ENCODE measurements at places on chromosomes 12 and 14.

DNA sequence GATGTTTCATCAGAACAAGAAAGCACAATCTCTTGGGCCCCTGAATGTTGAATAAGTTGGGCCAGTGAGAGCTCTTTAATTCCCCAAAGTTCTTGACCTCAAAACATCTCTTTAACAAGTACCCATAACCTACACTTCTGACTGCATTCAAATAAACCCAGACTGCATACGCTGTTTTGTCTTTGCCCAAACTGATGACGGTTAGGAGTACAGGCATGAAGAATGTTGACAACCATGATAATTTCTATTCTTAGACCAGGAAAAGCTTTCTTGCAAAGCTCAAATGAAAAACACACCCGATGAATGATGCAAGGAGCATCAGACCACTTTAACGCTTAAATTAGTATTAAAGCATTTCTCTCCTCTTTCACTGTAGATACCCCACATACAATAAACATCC, 11.7 kb upstream of the RAB3IP start:
- no peak overlapping the region for H3K27ac ChIP-seq
- H3K4me3 ChIP-seq = no peak overlapping the region
- no peak for DNase-seq
- H3K36me3 ChIP-seq = no peaks in the 10 kb centered on the region
- H3K27me3 ChIP-seq = peaks cover 2% of the 10 kb centered on the region

DNA sequence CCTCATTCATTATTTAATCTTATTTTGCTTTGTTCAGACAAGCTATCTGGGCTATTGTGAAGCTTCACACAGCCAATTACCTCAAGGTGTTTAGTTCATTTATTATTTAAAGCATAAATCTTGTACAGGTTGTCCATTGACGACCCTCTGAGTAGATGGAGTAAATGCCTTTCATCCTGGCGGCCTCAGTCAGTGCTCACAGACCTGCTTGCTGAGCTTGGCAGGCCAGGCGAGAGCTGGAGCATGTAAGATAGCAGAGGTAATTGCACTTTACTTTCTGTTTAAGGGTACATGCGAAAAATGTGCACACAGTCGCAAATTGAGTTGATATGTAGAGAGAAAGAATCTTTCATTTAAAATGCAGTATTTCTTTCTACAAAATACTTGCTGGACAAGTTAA, 224.4 kb downstream of the NPAS3 start:
- no peak overlapping the region for H3K4me3 ChIP-seq
- no peak for DNase-seq
- H3K27ac ChIP-seq = no peak overlapping the region
- no peaks in the 10 kb centered on the region for H3K27me3 ChIP-seq

- H3K27me3 ChIP-seq = peaks cover 38% of the 10 kb centered on the region
- no peak for DNase-seq
- H3K36me3 ChIP-seq = no peaks in the 10 kb centered on the region
- H3K4me1 ChIP-seq = peaks cover 3% of the 10 kb centered on the region
These were observed 89.5 kb upstream of the BCL2L14 start for GRCh38 chr12:11981121-11981733.

DNA sequence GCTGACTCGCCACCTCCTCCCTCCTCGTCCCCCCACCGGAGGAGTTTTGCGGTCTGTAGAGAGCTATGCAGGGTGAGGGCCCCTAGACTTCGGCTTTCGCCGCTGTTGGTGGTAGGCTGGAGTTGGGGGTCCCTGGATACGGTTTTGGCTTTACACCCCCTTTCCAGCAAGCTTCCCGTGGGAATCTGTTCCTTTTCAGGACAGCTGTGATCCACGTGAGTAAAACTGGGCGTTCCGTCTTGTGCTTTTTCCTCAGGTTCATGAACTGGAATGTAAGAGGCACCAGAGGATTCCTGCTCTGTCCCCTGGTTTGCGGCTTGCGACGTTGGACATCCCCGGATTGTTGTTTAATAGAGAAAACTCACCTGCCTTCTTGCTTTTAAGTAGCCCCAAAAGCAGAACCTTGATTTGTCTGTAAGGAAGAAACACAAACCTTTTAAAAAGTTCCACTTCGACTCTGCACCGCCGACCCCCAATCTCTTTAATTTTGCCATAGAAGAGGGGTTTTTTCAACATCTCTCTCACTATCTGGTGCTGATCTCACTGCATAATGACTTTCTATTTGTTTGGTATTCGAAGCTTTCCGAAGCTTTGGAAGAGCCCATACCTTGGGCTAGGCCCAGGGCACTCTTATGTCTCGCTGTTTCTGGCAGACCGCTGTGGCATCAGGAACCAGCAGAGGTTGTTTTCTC, 490 bp downstream of the PRORP start:
- peaks cover 5% of the 10 kb centered on the region for H3K4me1 ChIP-seq
- peaks cover 6% of the 10 kb centered on the region for H3K36me3 ChIP-seq
- peak overlapping the region; percentile 92 for H3K27ac ChIP-seq
- H3K4me3 ChIP-seq = peak overlapping the region; percentile 82

DNA sequence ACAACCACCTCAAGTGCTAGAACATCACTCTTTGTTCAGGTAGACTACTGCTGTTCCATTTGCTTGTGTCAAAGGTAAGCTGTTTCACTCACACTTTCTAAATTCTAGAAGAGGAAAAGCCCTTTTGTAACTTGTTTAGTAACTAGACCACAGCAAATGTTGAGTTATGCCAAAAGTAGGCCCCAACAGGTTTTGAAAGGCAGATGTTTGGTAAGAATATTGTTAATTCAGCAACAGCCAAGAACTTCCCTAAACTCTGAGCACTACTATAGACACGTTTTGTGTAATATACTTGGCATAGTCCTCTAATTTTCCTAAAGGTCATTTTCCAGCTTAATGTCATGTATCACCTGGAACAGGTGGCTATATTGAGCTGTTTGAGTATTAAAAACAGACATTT, 79.0 kb downstream of the DCAF5 start:
- no peak overlapping the region for H3K27ac ChIP-seq
- H3K27me3 ChIP-seq = no peaks in the 10 kb centered on the region
- no peak overlapping the region for H3K4me3 ChIP-seq
- H3K4me1 ChIP-seq = peaks cover 14% of the 10 kb centered on the region

- no peaks in the 10 kb centered on the region for H3K36me3 ChIP-seq
These were observed 693.0 kb downstream of the LRFN5 start for GRCh38 chr14:42299692-42300091.

GRCh38 chr14:34424488-34424887, 37.6 kb downstream of the SPTSSA start:
- H3K4me1 ChIP-seq = no peaks in the 10 kb centered on the region
- no peak for DNase-seq
- H3K27ac ChIP-seq = no peak overlapping the region
- H3K4me3 ChIP-seq = no peak overlapping the region

GRCh38 chr14:50631408-50631821, 36.7 kb downstream of the SAV1 start:
- H3K27me3 ChIP-seq = no peaks in the 10 kb centered on the region
- no peaks in the 10 kb centered on the region for H3K4me1 ChIP-seq
- no peak overlapping the region for H3K4me3 ChIP-seq

DNA sequence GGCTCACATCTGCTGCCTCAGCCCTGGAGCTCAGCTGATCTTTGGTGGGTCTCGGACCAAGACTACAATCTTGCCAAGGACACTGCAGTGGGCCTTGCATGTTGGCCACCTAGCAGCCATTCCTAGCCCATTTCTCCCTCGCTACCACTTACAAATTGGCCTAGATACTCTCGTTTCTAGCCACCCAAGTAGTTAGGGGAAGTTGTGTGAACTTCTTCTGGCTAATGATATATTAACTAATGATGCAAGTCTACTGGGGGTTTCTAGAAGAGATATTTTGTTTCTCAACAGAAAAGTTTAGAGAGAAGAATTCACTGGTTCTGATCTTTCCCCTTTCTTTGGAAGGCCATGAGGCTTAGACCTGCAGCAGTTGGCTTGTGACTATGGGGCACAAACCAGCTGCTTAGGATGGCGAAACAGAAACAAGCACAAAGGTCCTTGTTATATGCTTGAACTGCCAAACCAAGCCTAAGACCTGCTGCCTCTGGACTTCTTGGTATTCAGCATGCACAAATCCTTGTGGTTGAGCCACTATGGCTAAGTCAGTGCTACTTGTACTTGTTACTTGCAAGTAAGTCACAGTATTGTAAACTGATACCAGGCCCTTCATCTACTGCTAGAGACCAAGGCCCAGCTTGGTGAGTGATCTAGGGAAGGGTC, 30.5 kb upstream of the GPATCH2L start:
- H3K36me3 ChIP-seq = no peaks in the 10 kb centered on the region
- no peaks in the 10 kb centered on the region for H3K4me1 ChIP-seq
- H3K4me3 ChIP-seq = no peak overlapping the region

DNA sequence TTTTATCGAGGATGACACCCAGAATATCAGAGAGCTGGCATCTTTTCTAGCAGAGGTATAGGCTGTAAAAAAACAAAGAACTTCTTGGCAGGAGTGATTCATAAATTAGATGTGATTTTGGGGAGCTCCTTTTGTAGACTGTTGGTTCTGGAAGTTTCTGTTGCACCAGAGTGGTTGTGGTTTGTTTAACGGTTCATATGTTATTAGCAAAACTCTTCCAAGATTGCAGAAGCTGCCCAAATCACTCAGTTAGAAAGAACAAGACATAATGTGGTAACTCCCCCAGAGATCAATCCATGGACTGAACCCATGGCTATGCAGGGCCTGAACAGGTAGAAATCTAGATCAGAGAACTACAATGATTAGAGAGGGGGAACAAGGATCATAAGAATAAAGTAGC, 6.7 kb upstream of the RNASE10 start:
- H3K4me1 ChIP-seq = no peaks in the 10 kb centered on the region
- H3K27ac ChIP-seq = no peak overlapping the region
- no peak for DNase-seq
- H3K4me3 ChIP-seq = no peak overlapping the region
- H3K36me3 ChIP-seq = no peaks in the 10 kb centered on the region

GRCh38 chr12:13211859-13212664, 15.5 kb downstream of the EMP1 start:
- H3K36me3 ChIP-seq = peaks cover 34% of the 10 kb centered on the region
- H3K27me3 ChIP-seq = no peaks in the 10 kb centered on the region
- H3K27ac ChIP-seq = no peak overlapping the region
- no peak overlapping the region for H3K4me3 ChIP-seq
- H3K4me1 ChIP-seq = peaks cover 22% of the 10 kb centered on the region

DNA sequence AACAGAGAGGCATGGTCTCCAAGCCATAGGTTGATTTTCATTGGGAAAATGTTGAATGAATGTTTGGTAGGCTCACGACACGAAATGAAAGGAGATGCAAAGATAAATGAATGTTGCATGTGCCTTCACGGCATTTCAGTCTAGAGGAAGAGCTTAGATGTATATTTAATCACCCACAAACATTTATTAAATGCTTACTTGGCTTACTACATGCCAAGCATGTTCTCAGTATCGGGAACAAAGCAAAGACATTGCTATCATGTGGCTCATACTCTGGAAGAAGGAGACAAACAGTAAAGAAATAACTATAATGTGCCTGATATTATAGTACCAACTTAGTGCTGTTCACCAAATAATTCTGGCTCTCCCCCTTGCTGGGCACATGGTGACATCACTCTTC, 133.5 kb downstream of the LLPH start:
- DNase-seq = peak; percentile 28
- H3K4me1 ChIP-seq = peaks cover 7% of the 10 kb centered on the region
- peaks cover 3% of the 10 kb centered on the region for H3K27me3 ChIP-seq
- no peak overlapping the region for H3K27ac ChIP-seq
- H3K36me3 ChIP-seq = no peaks in the 10 kb centered on the region

DNA sequence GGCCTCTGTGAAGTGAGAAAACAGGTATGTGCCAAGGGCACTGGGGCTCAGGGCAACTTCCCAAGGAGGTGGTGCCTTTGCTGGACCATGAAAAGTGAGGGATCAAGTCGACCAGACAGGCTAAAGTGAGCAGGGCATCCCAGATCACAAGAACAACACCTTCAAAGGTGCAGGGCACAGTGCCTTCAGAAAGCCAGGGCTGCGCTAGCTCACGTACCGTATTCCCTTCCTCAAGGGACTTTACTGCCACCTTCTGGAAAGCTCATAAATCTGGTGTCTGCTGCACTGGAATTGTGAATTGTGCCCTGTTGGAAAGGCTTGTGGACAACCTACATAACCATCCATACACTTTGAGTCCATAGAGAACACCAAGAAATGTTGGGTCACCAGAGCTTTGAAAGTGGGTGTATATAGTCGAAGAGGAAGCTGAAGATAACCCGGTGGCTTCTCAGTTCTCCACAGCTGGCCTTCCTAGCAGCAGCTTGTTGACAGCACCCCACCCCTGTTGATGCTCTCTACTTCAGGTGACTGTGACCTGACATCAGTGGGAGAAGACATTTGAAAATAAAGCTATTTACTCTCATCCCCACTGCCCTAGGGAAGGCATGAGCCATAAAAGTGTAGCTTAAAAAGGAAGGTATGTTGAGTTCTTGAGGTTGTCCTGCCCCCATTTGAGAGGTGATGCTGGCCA, 24.5 kb downstream of the FIGNL2 start:
- no peaks in the 10 kb centered on the region for H3K27me3 ChIP-seq
- peak; percentile 73 for DNase-seq
- no peak overlapping the region for H3K4me3 ChIP-seq
- H3K27ac ChIP-seq = no peak overlapping the region

DNA sequence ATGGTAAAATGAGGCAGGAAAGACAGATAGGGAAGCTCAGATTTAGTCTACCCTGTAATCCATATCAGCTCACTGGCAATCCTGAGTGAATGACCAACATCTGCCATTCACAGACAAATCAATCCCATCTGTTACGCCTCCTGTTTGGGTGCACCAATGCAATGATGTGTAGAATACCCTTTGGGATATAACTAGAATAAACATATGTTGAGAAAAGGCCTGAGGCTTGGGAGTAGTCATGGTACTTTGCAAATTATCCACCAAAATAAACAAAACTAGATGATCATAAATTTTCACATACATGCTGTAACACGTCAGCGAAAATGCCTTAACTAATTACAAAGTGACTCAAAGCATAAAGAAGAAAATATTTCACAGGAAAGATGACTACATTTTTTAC, 78.8 kb downstream of the KCNC2 start:
- DNase-seq = no peak
- no peaks in the 10 kb centered on the region for H3K27me3 ChIP-seq
- H3K27ac ChIP-seq = no peak overlapping the region
- H3K4me3 ChIP-seq = no peak overlapping the region
- H3K4me1 ChIP-seq = no peaks in the 10 kb centered on the region

GRCh38 chr12:71938728-71939385, at the start of gene TPH2:
Gene TPH2, plus strand, starts transcription at chr12:71938845. Its CDS starts 142 bp downstream, at chr12:71938987.
- no peaks in the 10 kb centered on the region for H3K36me3 ChIP-seq
- peak; percentile 68 for DNase-seq
- H3K4me3 ChIP-seq = no peak within 1 kb of the TSS
- no peaks in the 10 kb centered on the region for H3K27me3 ChIP-seq

DNA sequence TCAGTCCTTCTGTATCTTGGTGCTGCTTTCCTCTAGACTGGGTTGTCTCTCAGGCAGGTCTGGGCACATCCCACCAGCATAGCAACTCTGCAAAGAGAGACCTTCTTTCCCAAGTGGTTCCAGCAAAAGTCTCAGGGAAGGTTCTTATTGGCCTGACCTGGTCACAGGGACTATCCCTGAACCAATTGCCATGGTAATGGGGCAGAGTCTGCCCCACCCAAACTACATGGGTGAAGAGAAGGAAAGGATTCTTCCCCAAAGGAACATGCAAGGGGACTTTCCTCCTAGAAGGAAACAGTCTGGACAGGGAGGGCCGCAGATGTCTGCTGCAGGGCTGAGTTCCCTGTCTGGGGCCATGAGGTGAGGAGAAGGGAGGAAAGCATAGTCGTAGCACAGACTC, 122.2 kb upstream of the NCOR2 start:
- peaks cover 22% of the 10 kb centered on the region for H3K4me1 ChIP-seq
- no peaks in the 10 kb centered on the region for H3K36me3 ChIP-seq
- DNase-seq = no peak
- no peak overlapping the region for H3K4me3 ChIP-seq
- no peaks in the 10 kb centered on the region for H3K27me3 ChIP-seq

GRCh38 chr14:67031920-67032774, 157.1 kb upstream of the GARIN2 start:
- H3K27ac ChIP-seq = no peak overlapping the region
- no peaks in the 10 kb centered on the region for H3K4me1 ChIP-seq
- DNase-seq = no peak

- H3K4me1 ChIP-seq = peaks cover 1% of the 10 kb centered on the region
- no peak overlapping the region for H3K4me3 ChIP-seq
- DNase-seq = no peak
These were observed 641.9 kb upstream of the TBX3 start for GRCh38 chr12:115325858-115326257.
